ENCODE measurements at places on chromosomes 16 and 17. TPM values are rescaled to one million over a fixed set of nuclear protein-coding genes. Genes with fewer than 3 reads are reported as not detected.

CD300LG gene
- total RNA-seq: not detected

NUDT7 gene
- total RNA-seq: 3.2 TPM

PDE6G gene
- 0.83 TPM for total RNA-seq

HOXB7 gene
- not detected for total RNA-seq

TMEM238L gene
- total RNA-seq: not detected

TM4SF5 gene
- not detected for total RNA-seq

AIPL1 gene
- not detected for total RNA-seq

TEDC2 gene
- 6.7 TPM for total RNA-seq

MPV17L gene
- 1.3 TPM for total RNA-seq

NME2 gene
- 651 TPM for total RNA-seq

MT1H gene
- not detected for total RNA-seq

TMEM114 gene
- not detected for total RNA-seq

FOXK2 gene
- total RNA-seq: 59.9 TPM

CDT1 gene
- 5.6 TPM for total RNA-seq

CALB2 gene
- not detected for total RNA-seq

DCTPP1 gene
- 30.3 TPM for total RNA-seq

KRTAP4-9 gene
- not detected for total RNA-seq

ATF7IP2 gene
- 11.6 TPM for total RNA-seq

RHBDF1 gene
- 57.6 TPM for total RNA-seq

CCL5 gene
- total RNA-seq: not detected

SMPD3 gene
- total RNA-seq: not detected

CCL2 gene
- total RNA-seq: 50.3 TPM

NAGS gene
- total RNA-seq: 0.29 TPM

HOXB2 gene
- total RNA-seq: not detected

MXRA7 gene
- 187 TPM for total RNA-seq

SRL gene
- total RNA-seq: not detected

TAT gene
- total RNA-seq: not detected

HSPB9 gene
- total RNA-seq: not detected

CCDC78 gene
- total RNA-seq: 3.1 TPM

CNTNAP4 gene
- not detected for total RNA-seq

PYCARD gene
- total RNA-seq: 5.5 TPM

CCL1 gene
- not detected for total RNA-seq

CDRT15L2 gene
- total RNA-seq: not detected

PRR29 gene
- total RNA-seq: not detected

LYRM9 gene
- 12.6 TPM for total RNA-seq

LONP2 gene
- total RNA-seq: 69.5 TPM

MMP2 gene
- total RNA-seq: 452 TPM

NEUROD2 gene
- not detected for total RNA-seq

PRAC1 gene
- total RNA-seq: not detected

KREMEN2 gene
- not detected for total RNA-seq

TMC5 gene
- not detected for total RNA-seq

TMEM88 gene
- total RNA-seq: 3.4 TPM

KRT17 gene
- total RNA-seq: 43.2 TPM

Data from osteocyte (in vitro differentiated cells).